ENCODE measurements at places on chromosomes 1 and 21.

GRCh38 chr1:3918966-3919611, 19.0 kb upstream of the C1orf174 start:
- no peak for DNase-seq

DNA sequence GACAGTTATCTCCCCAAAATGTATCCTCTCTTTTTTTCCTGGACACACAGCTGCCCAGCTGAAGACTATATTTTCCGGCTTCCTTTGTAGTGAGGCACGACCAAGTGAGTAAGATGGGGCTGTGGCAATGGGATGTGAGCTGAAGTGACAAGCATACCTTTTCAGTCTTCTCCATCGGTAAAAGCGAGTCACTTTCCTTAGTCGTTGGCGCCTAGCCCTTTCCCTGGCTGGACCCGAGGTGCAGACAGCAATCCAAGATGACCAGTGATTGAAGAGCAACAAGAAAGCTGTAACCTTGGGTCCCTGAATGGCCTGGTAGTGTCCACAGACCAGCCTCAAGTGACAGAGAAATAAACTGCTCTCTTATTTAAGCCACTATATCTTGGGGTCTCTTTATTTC, 155.2 kb downstream of the NR5A2 start:
- no peak for DNase-seq

DNA sequence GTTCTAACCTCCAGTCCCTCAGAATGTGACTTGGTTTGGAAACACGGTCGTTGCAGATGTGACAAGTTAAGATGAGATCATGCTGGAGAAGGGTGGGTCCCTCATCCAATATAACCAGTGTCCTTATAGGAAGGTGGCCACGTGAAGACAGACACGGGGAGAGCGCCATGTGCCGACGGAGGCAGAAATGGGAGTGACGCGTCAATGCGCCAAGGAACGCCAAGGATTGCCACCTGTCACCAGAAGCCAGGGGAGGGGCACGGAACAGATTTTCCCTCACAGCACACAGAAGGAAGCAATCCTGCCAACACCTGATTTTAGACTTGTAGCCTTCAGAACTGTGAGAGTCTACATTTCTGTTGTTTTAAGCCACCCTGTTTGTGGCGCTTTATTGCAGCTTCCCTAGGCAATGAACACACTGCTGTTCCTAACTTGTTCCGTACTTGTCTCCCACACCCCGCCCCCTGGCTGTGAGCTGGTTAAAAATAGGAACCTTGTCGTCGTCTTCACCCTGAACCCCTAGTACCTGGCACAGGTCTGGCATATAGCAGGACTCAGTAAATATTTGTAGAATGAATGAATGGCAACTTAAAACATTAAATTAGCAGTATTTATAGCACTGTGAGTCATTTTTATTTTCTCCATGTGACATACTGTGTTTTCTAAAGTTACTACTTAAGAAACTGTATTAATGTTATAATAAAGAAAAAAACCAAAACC, 14.2 kb downstream of the RIMS3 start:
- no peak for DNase-seq

DNA sequence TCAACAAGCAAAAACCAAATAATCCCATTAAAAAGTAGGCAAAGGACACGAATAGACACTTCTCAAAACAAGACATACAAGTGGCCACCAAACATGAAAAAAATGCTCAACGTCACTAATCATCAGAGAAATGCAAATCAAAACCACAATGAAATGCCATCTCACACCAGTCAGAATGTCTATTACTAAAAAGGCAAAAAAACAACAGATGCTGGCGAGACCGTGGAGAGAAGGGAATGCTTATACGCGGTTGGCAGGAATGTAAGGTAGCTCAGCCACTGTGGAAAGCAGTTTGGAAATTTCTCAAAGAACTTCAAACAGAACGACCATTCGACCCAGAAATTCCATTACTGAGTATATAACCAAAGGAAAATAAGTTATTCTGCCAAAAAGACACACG, 145.1 kb upstream of the EDN2 start:
- DNase-seq: no peak

GRCh38 chr1:55217226-55217986, 2.2 kb upstream of the USP24 start:
- peak; percentile 63 for DNase-seq

DNA sequence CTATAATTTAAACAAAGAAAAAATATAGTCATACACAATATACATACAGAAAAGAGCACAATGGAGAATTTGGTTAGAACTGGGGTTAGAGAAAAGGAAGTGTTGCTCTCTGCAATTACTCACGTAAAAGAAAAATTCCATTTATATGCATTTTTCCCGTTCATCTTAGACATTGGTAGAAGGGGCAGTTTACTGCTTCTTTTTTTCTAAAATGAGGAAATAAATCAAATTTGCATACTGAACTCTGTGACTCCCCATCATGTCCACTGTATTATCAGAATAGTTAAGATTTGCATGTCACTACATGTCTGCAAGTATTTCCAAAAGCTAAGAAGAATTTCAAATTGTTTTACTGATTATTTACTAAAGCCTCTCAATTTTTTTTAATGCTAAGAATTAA, 44.1 kb upstream of the C1orf105 start:
- no peak for DNase-seq

DNA sequence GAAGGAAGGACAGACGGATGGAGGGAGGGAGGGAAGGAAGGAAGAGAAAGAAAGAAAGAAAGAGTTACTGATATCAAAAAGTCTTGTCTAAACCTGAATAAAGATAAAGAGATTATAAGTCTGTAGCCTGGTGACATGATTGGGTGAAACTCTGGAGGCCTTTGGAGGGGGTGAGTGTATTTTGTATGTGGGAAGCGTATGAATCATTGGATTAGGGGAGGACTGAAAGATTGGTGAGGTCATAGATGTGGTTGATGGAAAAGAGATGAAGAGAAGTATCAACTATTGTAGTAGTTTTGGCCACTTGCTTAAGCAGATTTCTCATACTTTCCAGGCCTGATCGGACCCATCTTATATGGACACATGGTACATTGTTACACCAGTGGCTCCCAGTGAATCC, 11.5 kb upstream of the KCNJ6 start:
- DNase-seq: no peak

GRCh38 chr1:97307151-97307550, 585.6 kb downstream of the PTBP2 start:
- no peak for DNase-seq

DNA sequence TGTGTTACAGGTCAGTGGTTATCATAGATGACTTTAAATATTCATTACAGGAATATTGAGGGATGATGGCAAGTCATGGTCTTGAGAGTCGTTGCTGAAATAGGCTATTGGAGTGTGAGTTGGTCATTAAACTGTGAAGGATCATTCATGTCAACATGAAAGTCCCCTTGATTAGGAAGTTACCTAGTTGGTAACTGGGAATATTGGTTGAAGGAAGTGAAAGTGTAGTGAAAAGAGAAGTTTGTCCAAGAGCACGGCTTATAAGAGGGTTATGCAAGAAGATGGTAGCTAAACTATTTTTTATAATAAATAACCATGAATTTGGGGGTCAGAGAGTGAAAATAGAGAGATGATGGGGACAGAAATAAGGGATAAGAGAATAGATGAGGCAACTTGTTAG, 16.9 kb downstream of the CRB1 start:
- DNase-seq: no peak

DNA sequence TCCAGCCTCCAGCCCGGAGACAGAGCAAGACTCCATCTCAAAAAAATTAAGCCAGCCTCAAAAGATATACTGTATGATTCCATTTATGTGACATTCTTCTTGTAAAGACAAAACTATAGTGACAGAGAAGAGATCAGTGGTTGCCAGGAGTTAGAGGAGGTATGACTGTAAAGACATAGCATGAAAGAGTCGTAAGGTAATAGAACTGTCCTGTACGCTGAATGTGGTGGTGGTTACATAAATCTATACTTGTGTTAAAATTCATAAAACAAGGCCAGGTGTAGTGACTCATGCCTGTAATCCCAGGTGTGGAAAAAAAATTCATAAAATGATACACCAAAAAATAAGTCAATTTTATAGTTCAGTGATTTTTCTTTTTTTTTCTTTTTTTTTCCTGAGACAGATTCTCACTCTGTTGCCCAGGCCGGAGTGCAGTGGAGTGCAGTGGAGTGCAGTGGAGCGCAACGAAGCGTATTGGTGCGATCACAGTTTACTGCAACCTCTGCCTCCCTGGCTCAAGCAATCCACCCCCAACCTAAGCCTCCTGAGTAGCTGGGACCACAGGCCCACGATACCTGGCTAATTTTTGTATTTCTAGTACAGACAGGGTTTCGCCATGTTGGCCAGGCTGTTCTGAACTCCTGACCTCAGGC, 84.9 kb upstream of the CXADR start:
- no peak for DNase-seq

DNA sequence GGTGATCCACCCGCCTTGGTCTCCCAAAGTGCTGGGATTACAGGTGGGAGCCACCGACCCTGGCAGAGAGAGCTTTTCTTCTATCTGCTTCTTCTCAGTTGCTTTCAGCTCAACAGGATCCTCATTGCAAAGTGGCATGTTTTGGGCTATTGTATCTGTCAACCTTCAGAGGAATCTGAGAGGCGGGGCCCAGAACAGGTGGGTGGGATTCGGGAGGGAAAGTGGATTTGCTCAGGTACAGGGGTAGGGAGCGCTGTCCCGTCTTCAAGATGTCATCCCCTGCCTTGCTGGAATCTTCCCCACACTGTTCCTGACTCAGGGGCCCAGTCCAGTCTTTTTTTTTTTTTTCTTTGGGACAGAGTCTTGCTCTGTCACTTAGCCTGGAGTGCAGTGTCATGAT, 26.9 kb upstream of the RCC2 start:
- DNase-seq: no peak

GRCh38 chr1:172401892-172402291, 18.6 kb upstream of the C1orf105 start:
- no peak for DNase-seq

GRCh38 chr1:1618396-1619068, 3.2 kb downstream of the MIB2 start:
- no peak for DNase-seq

- no peak for DNase-seq
These were observed 57.3 kb downstream of the DRAM2 start for GRCh38 chr1:111082421-111083203.

DNA sequence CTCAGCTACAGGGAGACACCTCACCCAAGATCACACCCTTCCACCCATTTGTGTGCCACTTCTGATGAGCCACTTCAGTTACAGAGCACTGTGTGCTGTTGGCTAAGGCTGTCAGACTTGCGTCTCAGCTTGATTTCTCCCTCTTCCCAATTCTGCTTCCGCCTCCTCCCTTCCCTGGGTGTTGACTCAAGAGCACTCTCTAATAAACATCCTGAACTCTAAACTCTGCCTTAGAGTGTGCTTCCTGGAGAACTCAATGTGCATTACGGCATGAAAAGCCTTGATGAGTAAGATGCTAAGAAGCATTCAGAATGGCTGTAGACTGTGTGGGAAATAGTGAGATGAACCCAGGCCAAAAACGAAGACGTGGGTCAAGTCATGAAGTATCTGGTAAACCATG, 54.9 kb upstream of the S1PR1 start:
- peak; percentile 91 for DNase-seq

- DNase-seq: peak; percentile 26
These were observed 23.1 kb downstream of the DYRK3 start for GRCh38 chr1:206658264-206658980.

- peak; percentile 51 for DNase-seq
These were observed 528.1 kb downstream of the DPYD start for GRCh38 chr1:97392701-97393100.

GRCh38 chr1:225896937-225897549, 8.1 kb upstream of the LEFTY1 start:
- no peak for DNase-seq

- no peak for DNase-seq
These were observed 22.3 kb upstream of the NR5A2 start for GRCh38 chr1:200005165-200005564.

GRCh38 chr1:96641282-96641681, 80.3 kb upstream of the PTBP2 start:
- no peak for DNase-seq

DNA sequence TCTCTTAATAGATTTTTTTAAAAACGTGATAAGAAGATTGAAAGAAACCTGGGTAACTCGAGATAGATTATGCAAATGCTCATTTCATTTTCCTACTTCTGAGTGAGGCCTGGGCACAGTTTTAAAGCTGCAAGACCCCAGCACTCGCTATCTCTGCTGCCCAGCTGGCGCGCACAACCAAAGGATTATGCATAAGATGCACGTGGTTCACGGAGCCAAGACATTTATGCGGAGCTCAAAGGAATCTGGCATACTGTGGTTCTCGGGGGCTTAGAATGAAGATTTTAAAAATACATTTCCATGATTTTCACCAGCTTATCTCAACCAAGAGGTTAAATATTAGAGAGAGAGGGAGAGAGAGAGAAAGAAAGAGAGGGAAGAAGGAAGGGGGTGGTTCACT, 210.9 kb downstream of the DSCAM start:
- DNase-seq: no peak

- DNase-seq: no peak
These were observed 50.2 kb upstream of the IGSF5 start for GRCh38 chr21:39694750-39695149.

GRCh38 chr1:199959775-199960110, 67.8 kb upstream of the NR5A2 start:
- DNase-seq: no peak

GRCh38 chr1:60965280-60965854, 117.0 kb upstream of the NFIA start:
- DNase-seq: no peak

DNA sequence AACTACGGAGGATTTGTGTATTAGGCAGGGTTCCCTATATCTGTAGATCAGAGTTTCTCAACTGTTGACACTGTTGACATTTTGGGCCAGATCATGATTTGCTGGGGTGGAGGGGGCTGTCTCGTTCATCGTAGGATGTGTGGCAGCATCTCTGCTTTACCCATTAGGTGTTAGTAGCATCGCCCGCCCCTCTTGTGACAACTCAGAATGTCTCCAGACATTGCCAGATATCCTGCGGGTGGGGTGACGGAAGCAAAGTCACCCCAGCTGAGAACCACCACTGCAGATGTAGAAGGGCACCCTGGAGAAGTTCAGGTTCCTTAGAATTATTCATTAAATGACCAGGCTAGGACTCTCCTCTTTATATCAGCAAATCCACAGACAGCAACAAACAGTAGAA, 125.9 kb downstream of the CLIC6 start:
- no peak for DNase-seq

DNA sequence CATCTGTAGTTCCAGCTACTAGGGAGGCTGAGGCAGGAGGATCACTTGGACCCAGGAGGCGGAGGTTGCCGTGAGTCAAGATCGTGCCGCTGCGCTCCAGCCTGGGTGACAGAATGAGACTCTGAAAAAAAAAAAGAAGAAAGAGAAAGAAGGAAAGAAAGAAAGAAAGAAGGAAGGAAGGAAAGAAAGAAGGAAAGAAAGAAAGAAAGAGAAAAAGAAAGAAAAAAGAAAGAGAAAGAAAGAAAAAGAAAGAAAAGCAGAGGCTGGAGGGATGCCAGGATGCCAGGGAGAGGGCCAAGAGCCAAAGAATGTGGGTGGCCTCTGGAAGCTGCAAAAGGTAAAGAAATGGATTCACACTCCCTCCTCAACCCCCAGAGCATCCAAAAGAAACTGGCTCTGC, 8.2 kb upstream of the KCNE2 start:
- no peak for DNase-seq

- no peak for DNase-seq
These were observed 32.1 kb downstream of the ALDH9A1 start for GRCh38 chr1:165666152-165666825.

- DNase-seq: no peak
These were observed 283.9 kb downstream of the LRRC40 start for GRCh38 chr1:69921486-69921885.
